ENCODE measurements at places on chromosomes 1 and 21.

GRCh38 chr1:60283690-60284089 lies 210.1 kb upstream of the C1orf87 start:
- no peak for DNase-seq

DNA sequence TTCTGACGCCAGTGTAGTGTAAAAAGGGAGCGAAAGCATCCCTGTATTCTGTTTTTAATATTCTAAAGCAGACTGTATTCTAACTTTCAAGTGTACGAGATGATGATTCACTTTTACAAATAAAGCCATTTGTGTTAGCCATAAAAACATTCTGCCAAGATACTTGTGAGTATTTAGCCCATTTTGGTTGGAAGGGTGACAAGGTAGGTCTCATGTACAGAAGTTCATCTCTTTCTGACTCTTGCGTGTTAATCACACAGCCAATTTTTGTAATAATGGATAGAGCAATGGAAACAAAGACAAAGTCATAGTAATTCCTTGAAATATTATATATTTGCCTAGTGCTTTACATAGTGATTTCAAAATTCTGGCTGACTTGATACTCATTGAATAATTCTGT lies 125.3 kb upstream of the GREM2 start:
- peak; percentile 28 for DNase-seq

- DNase-seq = no peak
These were observed 7.9 kb upstream of the A3GALT2 start for GRCh38 chr1:33328817-33329216.

GRCh38 chr1:228866468-228866867 lies 131.2 kb downstream of the RHOU start:
- no peak for DNase-seq

DNA sequence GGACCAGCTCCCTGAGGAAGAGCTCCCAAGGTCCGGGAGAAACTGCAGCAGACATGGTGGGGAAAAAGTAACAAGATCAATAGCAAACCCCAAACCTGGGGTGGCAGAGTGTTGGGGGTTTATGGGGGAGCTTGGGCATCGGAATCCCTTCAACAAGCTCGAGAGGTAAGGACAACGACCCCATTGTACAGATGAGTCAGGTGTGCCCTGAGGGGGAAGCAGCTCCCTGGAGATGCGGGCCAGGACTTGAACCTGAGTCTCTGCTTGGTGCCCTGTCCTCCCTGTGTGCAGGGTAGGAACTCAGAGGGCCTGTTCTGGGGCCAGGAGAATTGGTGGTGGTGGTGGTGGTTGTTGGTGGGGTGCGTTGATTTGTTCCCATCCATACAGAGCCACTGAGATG lies 125.4 kb downstream of the PTPRU start:
- no peak for DNase-seq

DNA sequence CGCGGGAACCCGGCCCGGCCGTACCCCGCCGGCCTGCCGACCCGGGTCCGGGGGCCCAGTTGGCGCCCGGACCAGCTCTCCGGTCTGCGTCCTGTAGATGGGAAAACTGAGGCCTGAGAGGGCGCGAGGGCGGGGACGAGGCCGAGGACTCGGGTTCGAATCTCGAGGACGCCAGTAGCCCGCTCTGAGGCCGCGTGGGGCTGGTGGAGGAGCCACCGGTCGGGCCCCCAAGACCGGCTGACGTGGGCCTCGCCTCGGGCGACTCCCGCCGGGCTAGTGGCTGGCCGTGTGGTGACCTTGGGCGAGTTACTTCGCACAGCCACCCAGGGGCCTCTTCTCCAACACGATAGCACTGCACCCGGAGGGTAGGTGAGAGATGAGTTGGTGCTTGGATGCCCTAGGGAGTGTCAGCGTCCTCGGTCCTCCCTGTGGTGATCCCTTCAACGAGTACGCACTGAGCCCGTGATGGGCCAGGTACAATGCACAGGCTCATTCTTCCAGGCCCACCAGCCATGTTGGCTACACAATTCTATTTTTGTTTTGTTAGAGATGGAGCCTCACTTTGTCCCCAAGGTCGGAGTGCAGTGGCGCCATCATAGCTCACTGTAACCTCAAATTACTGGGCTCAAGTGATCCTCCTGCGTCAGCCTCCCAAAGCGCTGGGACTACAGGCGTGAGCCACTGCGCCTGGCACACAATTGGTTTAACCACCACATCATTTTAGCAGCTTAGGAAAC lies 404 bp upstream of the SCMH1 start:
- DNase-seq = no peak

GRCh38 chr1:229864686-229865230 lies 202.3 kb upstream of the GALNT2 start:
- no peak for DNase-seq

GRCh38 chr1:117001254-117001927 lies at the start of gene CD101:
CD101 (plus strand) TSS chr1:117001760; CDS start chr1:117001818, 58 bp downstream.
- no peak for DNase-seq

DNA sequence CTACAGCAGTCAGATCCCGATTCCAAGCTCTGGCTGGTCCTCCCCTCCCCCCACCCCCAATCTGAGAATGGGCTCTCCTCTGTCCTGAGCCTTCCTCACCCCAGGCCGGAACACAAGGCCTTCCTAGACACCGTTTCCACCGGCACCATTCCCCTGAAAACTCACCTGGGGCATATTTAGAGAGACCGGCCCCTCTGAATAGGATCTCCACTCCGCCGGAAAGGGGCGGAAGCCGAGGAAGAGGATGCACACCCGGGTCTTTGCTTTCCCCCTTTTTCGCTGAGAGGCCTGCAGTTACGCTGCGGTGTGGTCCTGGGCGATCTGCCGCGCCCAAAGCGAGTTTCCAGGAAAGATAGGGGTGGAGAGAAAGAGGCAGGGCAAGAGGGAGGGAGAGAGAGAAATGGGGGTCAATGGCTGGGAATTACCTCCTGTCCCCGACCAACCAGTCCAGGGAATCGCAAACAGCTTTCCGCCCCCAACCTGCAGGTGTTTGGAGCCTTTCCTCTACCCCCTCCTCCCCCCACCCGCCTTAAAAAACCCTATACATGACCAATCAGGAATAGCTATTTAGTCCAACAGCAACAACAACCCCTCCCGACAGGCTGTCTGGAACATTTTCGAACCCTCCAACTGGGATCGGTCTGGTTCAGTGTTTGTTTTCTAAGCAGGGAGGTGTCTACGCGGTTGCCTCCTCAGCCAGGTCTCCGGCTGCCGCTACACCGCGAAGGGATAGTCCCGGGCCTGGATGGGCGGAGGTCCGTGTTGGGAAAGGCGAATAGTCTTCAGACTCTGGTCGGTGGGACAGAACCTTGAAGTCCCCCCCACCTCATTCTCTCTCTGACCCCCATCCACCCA lies 2.8 kb downstream of the TAL1 start:
- DNase-seq = no peak

- peak; percentile 57 for DNase-seq
These were observed 19.7 kb downstream of the FGGY start for GRCh38 chr1:59316497-59317128.
